ENCODE measurements at places on chromosomes 6 and 20. TPM values are rescaled to one million over a fixed set of nuclear protein-coding genes. Genes with fewer than 3 reads are reported as not detected.

DNA sequence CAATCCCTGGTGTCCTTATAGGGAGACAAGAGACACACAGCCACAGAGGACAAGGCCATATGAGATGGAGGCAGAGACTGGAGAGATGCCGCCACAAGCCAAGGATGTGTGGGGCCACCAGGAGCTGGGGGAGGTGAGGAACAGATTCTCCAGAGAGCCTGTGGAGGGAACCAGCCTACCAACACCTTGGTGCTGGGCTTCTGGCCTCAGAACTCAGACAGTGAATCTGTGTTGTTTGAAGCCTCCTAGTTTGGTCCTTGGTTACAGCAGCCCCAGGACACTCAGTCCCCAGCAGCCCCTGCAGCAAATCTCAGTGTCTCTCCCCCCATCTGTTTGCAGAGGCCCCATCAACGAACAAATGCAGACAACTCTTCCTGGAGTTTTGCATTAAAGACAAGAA lies 73.2 kb upstream of the BHLHE23 start:
- no peaks in the 10 kb centered on the region for H3K4me1 ChIP-seq
- H3K27me3 ChIP-seq = peaks cover 15% of the 10 kb centered on the region
- H3K4me3 ChIP-seq = no peak overlapping the region
- no peak for DNase-seq
- peaks cover 4% of the 10 kb centered on the region for H3K36me3 ChIP-seq

- H3K36me3 ChIP-seq = peaks cover 11% of the 10 kb centered on the region
- DNase-seq = peak; percentile 60
- H3K4me3 ChIP-seq = peak within 1 kb of the TSS; percentile 80
- H3K27ac ChIP-seq = peak within 1 kb of the TSS; percentile 79
- peaks cover 21% of the 10 kb centered on the region for H3K4me1 ChIP-seq
Observed at GRCh38 chr20:63969838-63970713, at the start of gene ZNF512B. TSS of gene ZNF512B (minus strand) at chr20:63969930. CDS start at chr20:63967950, 1,980 bp downstream.

- H3K36me3 ChIP-seq = no peaks in the 10 kb centered on the region
- DNase-seq = no peak
- H3K4me1 ChIP-seq = no peaks in the 10 kb centered on the region
- H3K27me3 ChIP-seq = peaks cover 14% of the 10 kb centered on the region
Observed at GRCh38 chr6:71388068-71388744, 99.6 kb downstream of the OGFRL1 start.

DNA sequence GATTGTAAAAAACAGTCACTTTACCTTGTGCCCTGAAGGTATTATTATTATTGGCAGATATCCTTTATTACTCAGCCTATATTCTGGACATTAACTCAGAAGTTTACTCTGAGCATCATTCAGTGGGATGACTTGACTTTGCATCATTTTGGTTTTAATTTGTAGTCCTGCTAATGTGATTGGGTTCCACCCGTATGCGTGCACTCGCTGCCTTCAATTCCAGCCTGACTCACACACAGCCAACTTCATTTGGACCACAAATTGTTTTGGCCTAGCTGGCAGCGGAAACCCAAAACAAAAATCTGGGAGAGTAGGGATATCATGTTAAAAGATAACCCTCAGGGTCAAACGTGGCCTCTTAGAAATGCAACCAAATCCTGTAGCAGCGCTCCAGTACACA lies 704.4 kb upstream of the SLC35B3 start:
- H3K4me3 ChIP-seq = no peak overlapping the region
- no peaks in the 10 kb centered on the region for H3K36me3 ChIP-seq
- no peak for DNase-seq
- no peak overlapping the region for H3K27ac ChIP-seq
- no peaks in the 10 kb centered on the region for H3K4me1 ChIP-seq

DNA sequence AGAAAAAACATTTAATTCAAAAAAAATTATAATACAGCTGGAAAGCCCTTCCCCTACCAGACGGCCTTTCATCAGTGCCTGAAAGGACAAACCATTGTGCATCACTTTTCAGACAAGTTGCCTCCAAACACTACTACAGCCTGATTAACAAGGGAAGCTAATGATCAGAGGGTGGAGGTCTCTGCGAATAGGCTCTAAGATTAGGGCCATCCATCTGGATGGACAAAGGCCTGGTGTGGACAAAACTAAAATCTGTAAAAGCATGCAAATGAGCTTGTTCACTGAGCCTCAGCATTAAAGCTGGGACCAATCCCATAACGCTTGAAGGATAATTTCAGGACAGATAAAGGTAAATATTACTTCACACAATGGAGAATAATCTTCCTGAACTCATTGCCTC lies 228.7 kb upstream of the PLN start:
- no peak overlapping the region for H3K4me3 ChIP-seq
- H3K27ac ChIP-seq = no peak overlapping the region
- H3K27me3 ChIP-seq = no peaks in the 10 kb centered on the region
- no peaks in the 10 kb centered on the region for H3K36me3 ChIP-seq
- H3K4me1 ChIP-seq = no peaks in the 10 kb centered on the region

DNA sequence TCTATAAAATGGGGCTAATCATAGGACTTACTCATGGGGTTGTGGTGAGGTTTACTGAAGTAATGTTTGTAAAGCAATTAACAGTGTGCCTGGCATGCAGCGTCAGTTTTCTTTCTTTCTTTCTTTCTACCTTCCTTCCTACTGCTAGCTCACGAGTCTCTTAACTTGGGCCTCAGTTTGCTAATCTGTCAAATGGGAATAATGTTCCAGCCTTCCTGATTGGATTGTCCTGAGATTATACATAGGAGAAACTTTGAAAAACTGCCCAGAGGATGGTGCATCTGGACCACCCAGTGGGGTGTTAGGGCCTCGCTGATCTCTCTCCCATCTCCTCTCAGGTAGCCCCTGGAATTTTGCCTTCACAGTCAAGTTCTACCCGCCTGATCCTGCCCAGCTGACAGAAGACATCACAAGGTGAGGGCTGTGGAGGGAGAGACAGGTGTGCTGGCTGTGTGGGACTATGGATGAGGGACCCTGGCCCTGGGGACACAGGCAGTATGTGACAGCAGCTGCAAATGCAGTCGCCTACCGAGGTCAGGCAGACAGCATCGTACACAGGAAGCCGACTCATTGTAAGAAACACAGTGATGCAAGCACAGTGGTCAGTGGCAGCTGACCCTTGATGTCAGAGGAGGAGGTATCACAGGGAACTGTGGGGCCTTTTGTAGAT lies 27.5 kb downstream of the EPB41L1 start:
- no peaks in the 10 kb centered on the region for H3K27me3 ChIP-seq
- H3K27ac ChIP-seq = no peak overlapping the region
- no peaks in the 10 kb centered on the region for H3K36me3 ChIP-seq
- DNase-seq = no peak
- H3K4me3 ChIP-seq = no peak overlapping the region
- no peaks in the 10 kb centered on the region for H3K4me1 ChIP-seq

Gene PRDM1
- total RNA-seq = 3.4 TPM

Gene VNN1
- total RNA-seq = not detected

DNA sequence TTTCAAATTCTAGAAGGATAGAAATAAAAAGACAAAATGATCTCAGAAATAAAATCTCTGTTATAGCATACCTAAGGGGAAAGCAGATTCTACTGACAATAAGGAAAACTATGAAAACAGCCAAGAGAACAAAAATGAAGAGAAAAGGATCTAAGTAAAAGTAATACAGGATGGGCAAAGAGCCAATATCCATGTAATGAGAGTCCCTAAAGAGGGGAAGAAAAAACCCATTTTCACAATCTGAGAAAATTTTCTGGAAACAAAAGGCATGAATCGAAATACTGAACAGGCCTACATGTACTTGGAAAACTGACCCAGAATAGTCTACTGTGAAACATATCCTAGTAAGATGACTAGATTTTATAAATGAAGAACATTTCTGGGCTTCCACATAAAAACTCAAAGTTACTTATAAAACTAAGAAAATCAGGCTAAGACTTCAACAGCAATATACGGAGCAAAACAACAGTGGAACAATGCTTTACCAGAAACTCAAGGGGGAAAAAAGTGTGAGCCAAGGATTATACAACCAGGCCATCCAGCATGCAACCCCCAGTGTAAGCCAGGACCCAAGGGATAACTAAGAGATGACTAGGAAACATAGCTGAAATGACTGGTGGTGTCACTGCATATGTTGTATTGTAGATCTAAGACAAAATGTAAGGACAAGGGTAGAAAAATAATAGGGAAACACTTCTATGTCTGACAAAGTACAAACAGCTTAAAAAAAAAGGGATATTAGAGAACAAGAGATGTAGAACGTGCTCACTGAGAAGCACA lies 10.2 kb downstream of the NAPB start:
- H3K27ac ChIP-seq = no peak overlapping the region
- H3K36me3 ChIP-seq = peaks cover 3% of the 10 kb centered on the region
- no peak for DNase-seq
- H3K4me3 ChIP-seq = no peak overlapping the region
- no peaks in the 10 kb centered on the region for H3K27me3 ChIP-seq

DNA sequence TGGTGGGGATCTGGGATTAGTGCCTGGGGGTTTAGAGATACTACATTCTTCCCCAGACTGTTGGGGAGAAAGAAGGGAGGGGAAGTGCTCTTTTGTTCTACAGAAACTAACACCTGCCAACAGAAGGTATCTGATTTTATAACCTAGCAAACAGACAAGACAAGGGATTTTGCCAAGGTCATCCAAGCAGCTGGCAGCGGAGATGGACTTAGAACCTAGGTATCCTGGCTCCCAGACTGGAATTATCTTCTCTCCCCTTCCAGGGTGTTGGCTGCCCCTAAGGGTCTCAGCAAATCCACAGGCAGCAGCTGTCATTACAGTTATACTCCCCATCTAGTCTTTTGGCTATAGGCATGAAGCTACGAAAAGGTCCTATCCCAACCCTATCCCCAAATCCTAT lies 8.4 kb downstream of the SDC4 start:
- H3K27ac ChIP-seq = no peak overlapping the region
- peaks cover 8% of the 10 kb centered on the region for H3K36me3 ChIP-seq
- H3K4me1 ChIP-seq = peaks cover 4% of the 10 kb centered on the region
- no peak overlapping the region for H3K4me3 ChIP-seq

GRCh38 chr20:3922983-3923339 lies 33.8 kb downstream of the PANK2 start:
- H3K36me3 ChIP-seq = peaks cover 23% of the 10 kb centered on the region
- no peak for DNase-seq
- peaks cover 46% of the 10 kb centered on the region for H3K4me1 ChIP-seq
- H3K27me3 ChIP-seq = no peaks in the 10 kb centered on the region
